NCI-H1930 (cell line): ENCODE measurements at places on chromosomes 3 and 15.

DNA sequence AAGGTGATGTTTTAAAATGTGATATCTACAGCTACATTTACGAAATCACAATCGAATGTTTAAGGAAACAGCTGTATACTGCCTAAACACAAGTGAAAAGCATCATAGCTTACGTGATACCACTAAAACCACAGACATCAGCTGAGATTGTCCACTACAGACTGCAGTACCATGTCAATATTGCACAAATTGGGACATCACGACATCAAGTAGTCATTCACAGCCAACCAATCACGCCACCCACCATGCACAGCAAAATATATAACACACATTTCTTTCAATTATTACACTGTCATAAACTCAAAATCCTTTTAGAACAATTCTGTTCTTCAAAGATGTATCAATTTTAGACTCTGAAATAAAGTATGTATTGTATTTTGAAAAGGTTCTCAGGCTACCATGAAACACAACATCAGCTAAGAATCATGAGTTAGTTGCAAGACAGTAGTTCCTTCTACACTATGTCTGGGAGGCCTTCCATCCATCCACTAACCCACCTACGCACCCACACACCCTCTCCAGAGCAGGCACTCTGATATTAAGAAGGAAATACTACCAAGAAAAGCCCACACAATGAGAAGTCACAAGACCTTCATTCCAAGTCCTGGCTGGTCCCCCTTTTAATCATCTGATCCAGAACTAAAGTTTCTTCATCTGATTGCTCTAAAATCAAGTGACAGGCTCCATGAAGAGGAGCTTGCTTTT, 3.1 kb downstream of the DMXL2 start:
- DNase-seq: no peak

GRCh38 chr3:50950591-50950990, 275.9 kb downstream of the DOCK3 start:
- DNase-seq: no peak

- no peak for DNase-seq
Observed at GRCh38 chr3:167657684-167658225, 4.0 kb upstream of the WDR49 start.

- DNase-seq: no peak
Observed at GRCh38 chr3:115062412-115062956, 84.6 kb downstream of the ZBTB20 start.

GRCh38 chr3:197926418-197926817, 23.6 kb upstream of the RPL35A start:
- no peak for DNase-seq

GRCh38 chr3:29240248-29240647, 40.6 kb upstream of the RBMS3 start:
- no peak for DNase-seq

GRCh38 chr15:41921167-41921566, 27.3 kb upstream of the SPTBN5 start:
- no peak for DNase-seq

DNA sequence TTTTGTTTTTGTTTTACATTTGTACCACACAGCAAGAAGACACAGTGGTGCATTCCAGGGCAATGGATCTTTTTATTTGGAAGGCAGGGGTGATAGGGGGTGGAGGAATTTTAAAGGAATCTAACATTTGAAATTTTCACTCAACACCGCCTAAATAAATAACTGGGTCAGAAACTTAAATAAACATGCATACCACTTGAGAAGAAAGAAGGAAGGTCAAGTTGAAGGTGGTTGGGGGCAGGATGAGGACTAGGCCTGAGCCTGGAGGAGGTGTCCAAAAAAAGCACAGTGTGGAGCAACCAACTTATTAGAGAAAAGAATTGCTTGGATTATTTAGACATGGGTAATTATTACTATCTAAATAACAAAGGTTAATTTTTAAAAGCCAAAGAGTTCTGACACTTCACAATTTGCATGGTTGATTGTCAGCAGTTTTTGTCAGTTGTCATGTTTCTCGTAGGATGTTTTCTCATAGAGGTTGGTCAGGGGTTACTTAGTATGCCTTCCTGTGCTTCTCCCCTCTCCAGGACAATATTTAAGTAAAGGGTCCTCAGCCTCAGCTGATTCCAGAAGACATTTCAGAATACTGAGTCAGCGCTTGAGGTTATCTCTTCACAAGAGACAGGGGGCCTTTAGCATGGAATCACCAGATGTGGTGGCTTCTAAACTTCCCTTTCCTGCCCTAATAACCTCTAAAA, 173.7 kb upstream of the SLC2A2 start:
- DNase-seq: no peak

DNA sequence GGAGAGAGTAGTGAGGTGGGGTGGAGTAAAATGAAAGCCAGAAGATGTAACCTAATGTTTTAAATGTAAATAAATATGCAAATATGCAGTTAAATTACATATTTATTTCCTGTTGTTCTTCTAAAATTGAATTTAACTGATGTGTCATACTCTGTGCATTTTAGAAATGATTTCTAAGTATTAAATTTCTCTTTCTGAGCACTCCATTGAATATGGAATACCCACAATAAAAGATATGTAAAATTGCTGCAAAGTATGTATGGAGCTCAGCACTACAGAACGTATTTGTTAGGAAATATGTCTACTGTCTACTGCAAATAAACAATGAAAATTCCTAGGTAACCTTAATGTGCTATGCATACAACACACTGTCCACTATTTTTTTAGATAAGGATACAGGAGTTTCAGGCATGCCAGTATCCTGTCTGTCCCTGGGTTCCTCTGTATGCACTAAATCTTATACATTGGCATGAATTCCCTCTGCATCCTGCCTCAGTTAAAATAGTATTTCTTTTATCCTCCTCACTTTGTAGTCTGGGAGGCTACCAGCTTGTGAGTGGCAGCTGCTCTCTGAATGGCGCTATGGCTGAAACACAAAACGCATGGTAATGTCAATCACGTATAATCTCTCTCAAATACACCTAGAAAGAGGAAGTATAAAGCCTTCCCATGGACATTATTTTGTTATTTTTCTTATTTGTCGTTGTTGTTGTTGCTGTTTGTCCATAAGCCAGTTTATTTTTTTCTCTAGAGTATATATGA, 579.5 kb downstream of the PYDC2 start:
- no peak for DNase-seq

DNA sequence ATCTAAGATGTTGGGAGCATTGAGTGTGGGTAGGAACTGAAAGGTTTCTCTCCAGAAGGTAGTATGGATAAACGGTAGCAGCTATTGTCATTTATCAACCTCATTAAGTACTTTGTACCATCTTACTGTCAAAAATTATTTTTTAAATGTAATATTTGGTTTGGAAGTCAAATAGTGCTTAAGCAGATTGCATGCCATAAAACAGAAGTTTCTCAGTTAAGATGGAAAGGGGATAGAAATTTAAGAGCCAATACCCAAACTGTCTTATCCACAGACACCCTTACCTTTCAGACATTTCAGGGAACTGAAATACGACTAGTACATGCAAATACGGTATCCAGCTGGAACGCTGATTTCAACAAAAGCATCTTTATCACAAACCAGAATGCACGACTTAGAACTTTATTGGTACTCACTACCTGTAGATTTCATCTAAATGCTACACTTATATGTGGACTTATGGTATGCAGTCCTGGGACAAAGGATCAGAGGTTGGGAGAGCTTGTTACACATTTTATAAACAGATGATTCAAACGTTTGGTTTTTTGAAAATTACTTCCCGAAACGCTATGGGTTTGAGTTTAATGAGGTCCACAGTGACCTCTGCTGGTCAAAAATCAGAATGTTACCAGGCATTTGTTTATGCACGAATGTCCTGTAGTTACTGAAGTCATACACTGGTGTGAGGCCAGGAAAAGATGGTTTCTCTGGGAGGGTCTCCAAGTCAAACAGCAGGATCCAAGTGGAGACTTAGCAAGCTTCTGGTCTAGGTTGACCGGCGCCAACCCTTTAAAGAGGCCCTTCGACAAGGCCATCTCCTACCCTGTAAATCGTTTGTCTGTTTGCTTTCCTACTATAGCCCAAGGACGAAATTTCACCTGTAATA, 45.7 kb upstream of the DUT start:
- DNase-seq: peak; percentile 20

DNA sequence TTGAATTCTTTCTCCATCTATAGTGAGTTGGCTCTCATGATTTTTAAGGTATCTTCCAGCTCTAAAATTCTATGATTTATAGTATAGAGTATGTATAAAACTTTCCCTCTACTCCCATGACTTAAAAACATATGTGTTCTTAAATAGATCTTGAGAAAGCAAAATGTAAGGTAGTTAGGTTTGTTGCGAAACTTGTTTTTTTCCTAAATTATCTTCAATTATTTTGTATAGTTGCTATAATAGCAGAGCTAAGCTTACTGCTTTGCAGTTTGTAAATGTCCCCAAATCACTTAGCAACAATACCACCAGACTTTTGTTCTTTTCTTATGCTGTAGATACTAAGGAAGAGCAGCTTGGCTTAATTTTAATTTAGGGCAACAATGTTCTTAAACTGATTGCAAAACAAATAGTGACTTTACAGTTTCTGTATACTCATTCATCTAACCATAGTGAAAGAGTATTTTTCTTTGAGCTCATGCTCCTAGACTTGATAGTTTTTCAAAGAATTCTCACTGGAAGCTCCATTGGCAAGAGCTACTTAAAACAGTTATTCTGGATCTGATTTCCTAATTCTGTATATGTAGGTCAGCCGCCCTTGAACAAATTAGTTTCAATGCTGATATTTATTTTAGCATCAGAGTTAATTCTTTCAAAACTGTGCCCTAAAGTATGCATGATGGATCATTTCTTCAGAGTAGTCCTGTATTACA, 61.2 kb downstream of the LYSMD4 start:
- DNase-seq: no peak

- peak; percentile 48 for DNase-seq
Observed at GRCh38 chr3:112333002-112333380, at the start of gene CD200. CD200 (plus strand) TSS chr3:112333156; CDS start chr3:112333213, 57 bp downstream.

GRCh38 chr15:100191161-100191560, 150.6 kb downstream of the ADAMTS17 start:
- DNase-seq: no peak

DNA sequence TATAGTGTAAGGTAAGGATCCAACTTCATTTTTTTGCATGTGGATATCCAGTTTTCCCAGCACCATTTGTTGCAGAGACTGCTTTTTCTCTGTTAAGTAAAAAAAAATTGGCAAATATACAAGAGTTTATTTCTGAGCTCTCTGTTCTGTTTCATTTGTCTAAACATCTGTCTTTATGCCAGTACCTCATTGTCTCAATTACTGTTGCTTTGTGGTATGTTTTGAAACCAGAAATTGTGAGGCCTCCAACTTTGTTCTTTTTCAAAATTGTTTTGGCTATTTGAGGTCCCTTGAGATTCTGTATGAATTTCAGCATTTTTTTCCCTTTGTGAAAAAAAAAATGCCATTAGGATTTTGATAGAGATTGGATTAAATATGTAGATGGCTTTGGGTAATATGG, 150.5 kb downstream of the MINAR1 start:
- DNase-seq: no peak

GRCh38 chr15:56445746-56446145, 19.2 kb downstream of the MNS1 start:
- DNase-seq: no peak

DNA sequence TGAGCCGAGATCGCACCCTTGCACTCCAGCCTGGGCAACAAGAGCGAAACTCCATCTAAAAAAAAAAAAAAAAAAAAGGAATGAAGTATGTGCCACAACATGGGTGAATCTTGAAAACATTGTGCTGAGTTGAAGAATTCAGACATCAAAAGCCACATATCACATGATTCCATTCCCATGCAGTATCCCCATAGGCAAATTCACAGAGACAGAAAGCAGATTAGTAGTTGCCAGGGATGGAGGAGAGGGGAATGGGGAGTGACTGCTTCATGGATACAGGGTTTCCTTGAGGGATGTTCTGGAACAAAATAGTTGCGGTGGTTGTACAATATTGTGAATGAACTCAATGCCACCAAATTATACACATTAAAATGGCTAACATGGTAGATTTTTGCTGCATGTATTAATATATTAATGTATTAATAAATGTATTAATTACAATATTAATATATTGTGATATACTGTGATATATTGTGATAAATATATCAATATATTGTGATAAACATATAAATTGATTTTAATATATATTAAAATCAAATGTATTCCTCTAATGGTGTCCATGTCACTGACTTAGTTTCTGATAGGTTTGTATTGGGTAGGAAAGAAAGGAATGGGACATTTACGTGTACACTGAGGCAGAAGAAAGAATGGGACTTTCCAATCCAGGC, 34.9 kb downstream of the SMAD3 start:
- DNase-seq: no peak

- DNase-seq: no peak
Observed at GRCh38 chr3:161212171-161212771, 8.8 kb upstream of the NMD3 start.
